ENCODE measurements at places on chromosomes 3 and 15. TPM values are rescaled to one million over a fixed set of nuclear protein-coding genes. Genes with fewer than 3 reads are reported as not detected.

GRCh38 chr3:139425745-139426400, 36.4 kb upstream of the COPB2 start:
- no peak for DNase-seq
- no peaks in the 10 kb centered on the region for H3K4me1 ChIP-seq
- no peaks in the 10 kb centered on the region for H3K27me3 ChIP-seq
- no peak overlapping the region for H3K27ac ChIP-seq
- H3K4me3 ChIP-seq = no peak overlapping the region
- H3K36me3 ChIP-seq = no peaks in the 10 kb centered on the region

GRCh38 chr3:16130066-16130465, 44.4 kb upstream of the GALNT15 start:
- H3K4me3 ChIP-seq = no peak overlapping the region
- H3K27ac ChIP-seq = no peak overlapping the region
- peaks cover 2% of the 10 kb centered on the region for H3K27me3 ChIP-seq
- DNase-seq = no peak
- H3K36me3 ChIP-seq = no peaks in the 10 kb centered on the region

DNA sequence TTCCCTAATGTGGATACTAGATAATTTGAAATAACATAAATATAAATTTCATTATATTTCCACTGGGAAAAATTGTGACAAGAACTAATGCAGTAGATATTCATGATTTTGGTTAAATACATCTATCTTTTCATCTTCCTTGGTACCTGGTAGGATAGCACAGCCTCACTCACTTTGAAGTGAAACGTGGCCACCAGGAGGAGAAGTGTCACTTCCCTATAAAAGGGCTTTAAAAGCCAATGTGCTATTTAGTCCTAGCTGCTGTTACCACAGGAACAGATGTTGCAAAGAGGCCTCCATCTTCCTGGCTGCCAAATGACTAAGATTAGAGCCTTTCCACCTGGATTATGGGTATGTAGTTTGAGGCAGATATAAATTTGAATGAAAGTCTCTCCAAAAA, 140.0 kb downstream of the PLOD2 start:
- DNase-seq = no peak
- no peaks in the 10 kb centered on the region for H3K27me3 ChIP-seq
- H3K36me3 ChIP-seq = no peaks in the 10 kb centered on the region
- H3K4me3 ChIP-seq = no peak overlapping the region
- H3K27ac ChIP-seq = no peak overlapping the region

GRCh38 chr15:76151599-76151974, 91.8 kb downstream of the TMEM266 start:
- H3K27me3 ChIP-seq = peaks cover 68% of the 10 kb centered on the region
- no peaks in the 10 kb centered on the region for H3K36me3 ChIP-seq
- no peak overlapping the region for H3K4me3 ChIP-seq
- no peak overlapping the region for H3K27ac ChIP-seq

DNA sequence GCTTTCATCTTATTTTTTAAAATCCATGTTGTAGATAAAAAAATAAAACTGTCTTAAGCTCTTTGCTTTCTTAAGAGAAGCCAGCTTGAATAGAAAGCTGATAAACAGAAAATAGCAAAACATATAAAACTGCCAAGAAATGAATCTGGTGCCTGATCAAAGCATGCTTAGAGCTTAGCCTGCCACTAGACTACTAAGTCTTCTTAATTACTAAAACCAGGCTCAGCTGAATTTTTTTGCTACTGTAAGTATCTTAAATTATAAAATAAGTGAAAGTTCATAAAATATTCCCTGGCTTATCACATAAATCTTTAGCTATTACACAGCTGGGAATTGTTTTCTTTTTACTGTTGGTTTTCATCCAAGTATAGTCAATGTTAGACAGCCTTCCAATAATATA, 803.9 kb downstream of the DIPK2A start:
- DNase-seq = no peak
- no peaks in the 10 kb centered on the region for H3K27me3 ChIP-seq
- no peaks in the 10 kb centered on the region for H3K4me1 ChIP-seq
- H3K27ac ChIP-seq = no peak overlapping the region
- H3K36me3 ChIP-seq = no peaks in the 10 kb centered on the region

DNA sequence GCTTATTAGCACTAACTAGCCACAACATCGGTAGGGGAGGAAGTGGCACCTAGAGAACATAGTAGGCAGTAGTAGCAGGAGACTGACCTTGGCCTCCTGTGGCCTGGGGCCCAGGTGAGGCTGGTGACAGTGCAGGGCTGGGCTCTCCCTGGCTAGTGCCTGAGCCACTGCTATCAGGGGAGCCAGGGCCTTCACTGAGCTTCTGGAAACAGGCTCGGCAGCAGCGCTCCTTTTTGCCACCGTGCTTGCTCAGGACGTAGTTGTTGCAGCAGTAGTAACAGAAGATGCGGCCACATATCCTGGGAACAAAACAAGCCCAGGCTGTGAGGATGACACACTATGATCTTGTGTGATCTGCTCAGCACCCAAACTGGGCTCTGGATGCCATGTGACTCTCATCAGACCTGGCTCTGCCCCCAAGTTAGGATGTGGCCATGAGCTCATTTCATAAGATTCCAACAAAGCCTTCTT, 15.1 kb downstream of the CXCR6 start:
- H3K36me3 ChIP-seq = peaks cover 98% of the 10 kb centered on the region
- no peak overlapping the region for H3K4me3 ChIP-seq
- H3K27ac ChIP-seq = no peak overlapping the region
- no peak for DNase-seq
- H3K4me1 ChIP-seq = no peaks in the 10 kb centered on the region
- H3K27me3 ChIP-seq = no peaks in the 10 kb centered on the region

GRCh38 chr3:193400304-193400703, 21.8 kb upstream of the ATP13A5 start:
- no peaks in the 10 kb centered on the region for H3K36me3 ChIP-seq
- H3K4me1 ChIP-seq = no peaks in the 10 kb centered on the region
- H3K27me3 ChIP-seq = no peaks in the 10 kb centered on the region
- H3K4me3 ChIP-seq = no peak overlapping the region

- no peak for DNase-seq
- no peaks in the 10 kb centered on the region for H3K36me3 ChIP-seq
- no peaks in the 10 kb centered on the region for H3K4me1 ChIP-seq
- H3K4me3 ChIP-seq = no peak overlapping the region
- peaks cover 20% of the 10 kb centered on the region for H3K27me3 ChIP-seq
These were observed 16.2 kb downstream of the LCMT2 start for GRCh38 chr15:43314171-43314570.

DNA sequence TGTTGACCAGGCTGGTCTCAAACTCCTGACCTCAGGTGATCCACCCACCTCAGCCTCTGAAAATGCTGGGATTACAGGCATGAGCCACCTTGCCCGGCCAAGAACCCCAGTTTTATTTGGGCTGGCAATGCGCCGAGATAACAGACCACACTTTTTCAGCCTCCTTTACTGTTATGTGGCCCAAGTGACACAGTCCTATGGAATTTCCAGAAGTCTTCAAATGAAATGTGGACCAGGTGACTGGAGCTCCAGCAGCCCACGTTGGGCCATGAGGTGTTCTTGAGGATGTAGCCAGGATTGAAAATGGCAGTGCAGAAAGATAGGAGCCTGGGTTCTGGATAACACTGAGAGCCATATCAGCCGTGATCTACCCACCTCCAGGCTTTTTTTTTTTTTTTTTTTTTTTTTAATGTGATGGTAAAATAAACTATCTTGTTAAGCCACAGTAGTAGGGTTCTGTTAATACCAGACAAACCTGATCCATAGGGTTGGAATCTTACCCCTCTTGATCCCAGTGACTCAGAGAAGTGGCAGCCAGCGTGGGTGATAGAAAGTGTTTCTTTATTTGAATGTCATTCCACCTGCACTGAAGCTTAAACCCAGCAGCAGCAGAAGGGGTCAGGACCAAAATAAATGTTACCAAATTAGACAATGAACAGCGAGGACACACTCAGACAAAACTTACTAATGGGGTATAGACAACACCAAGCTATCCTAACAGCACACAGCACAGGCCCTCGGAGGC, 55.6 kb downstream of the LHFPL4 start:
- H3K4me1 ChIP-seq = peaks cover 8% of the 10 kb centered on the region
- H3K36me3 ChIP-seq = no peaks in the 10 kb centered on the region
- H3K27me3 ChIP-seq = peaks cover 4% of the 10 kb centered on the region
- no peak for DNase-seq
- H3K4me3 ChIP-seq = no peak overlapping the region

- no peaks in the 10 kb centered on the region for H3K4me1 ChIP-seq
- DNase-seq = no peak
- no peaks in the 10 kb centered on the region for H3K27me3 ChIP-seq
- H3K4me3 ChIP-seq = no peak overlapping the region
- no peak overlapping the region for H3K27ac ChIP-seq
These were observed 386.6 kb upstream of the WNT5A start for GRCh38 chr3:55873523-55874254.

GRCh38 chr3:10263646-10264363, 15.5 kb downstream of the TATDN2 start:
- H3K4me1 ChIP-seq = peaks cover 10% of the 10 kb centered on the region
- DNase-seq = peak; percentile 74
- peaks cover 93% of the 10 kb centered on the region for H3K36me3 ChIP-seq
- no peaks in the 10 kb centered on the region for H3K27me3 ChIP-seq
- H3K27ac ChIP-seq = peak overlapping the region; percentile 40

- no peak for DNase-seq
- no peak overlapping the region for H3K27ac ChIP-seq
- H3K4me1 ChIP-seq = peaks cover 7% of the 10 kb centered on the region
- H3K27me3 ChIP-seq = no peaks in the 10 kb centered on the region
- peaks cover 66% of the 10 kb centered on the region for H3K36me3 ChIP-seq
These were observed 125.5 kb downstream of the MBNL1 start for GRCh38 chr3:152394246-152394645.

DNA sequence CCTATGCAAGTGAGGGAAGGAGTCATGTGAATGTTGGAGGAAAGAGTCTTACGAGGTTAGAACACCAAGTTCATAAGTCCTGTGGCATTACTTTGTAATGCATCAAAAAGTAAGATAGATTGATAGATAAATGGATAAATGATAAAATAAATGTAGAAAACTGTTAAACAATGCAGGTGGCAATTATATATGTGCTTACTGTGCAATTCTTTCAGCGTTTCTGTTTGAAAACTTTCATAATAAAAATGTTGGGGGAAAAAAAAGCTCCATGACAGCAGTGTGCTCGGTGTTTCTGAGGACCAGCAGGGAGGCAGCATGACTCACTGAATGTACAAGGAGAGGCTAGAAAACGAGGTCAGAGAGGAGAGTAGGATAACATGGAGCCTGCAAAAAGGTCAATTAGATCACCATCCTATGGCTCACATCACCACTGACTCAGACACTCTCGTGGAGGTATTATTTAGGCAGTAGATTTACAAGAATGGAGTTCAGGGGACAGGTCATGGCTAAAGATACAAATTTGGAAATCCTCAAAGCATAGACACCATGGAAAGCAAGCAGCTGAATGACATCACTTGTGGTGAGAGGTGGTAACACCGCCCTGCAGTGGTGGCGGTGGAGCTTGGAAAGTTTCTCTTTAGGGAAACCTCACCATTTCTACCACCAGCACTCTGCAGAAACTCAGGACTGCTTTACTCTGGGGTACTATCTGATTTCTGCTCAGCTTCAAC, 219.8 kb downstream of the CTNNB1 start:
- no peaks in the 10 kb centered on the region for H3K36me3 ChIP-seq
- no peaks in the 10 kb centered on the region for H3K4me1 ChIP-seq
- H3K27me3 ChIP-seq = peaks cover 11% of the 10 kb centered on the region
- DNase-seq = peak; percentile 3

GRCh38 chr3:40719660-40720287, 195.0 kb downstream of the ZNF621 start:
- H3K27ac ChIP-seq = no peak overlapping the region
- no peak overlapping the region for H3K4me3 ChIP-seq
- no peaks in the 10 kb centered on the region for H3K27me3 ChIP-seq
- DNase-seq = peak; percentile 48

The ARPC4 gene
- 154 TPM for total RNA-seq

The P2RY12 gene
- not detected for total RNA-seq

The TMIE gene
- not detected for total RNA-seq

The C3orf22 gene
- not detected for total RNA-seq
